ENCODE measurements at places on chromosomes 2 and 18.

GRCh38 chr18:34729264-34729663 lies 19.2 kb downstream of the DTNA start:
- no peak for DNase-seq

GRCh38 chr2:174607989-174608865 lies 10.6 kb upstream of the WIPF1 start:
- no peak for DNase-seq

GRCh38 chr2:191369034-191369433 lies 123.8 kb downstream of the MYO1B start:
- no peak for DNase-seq

DNA sequence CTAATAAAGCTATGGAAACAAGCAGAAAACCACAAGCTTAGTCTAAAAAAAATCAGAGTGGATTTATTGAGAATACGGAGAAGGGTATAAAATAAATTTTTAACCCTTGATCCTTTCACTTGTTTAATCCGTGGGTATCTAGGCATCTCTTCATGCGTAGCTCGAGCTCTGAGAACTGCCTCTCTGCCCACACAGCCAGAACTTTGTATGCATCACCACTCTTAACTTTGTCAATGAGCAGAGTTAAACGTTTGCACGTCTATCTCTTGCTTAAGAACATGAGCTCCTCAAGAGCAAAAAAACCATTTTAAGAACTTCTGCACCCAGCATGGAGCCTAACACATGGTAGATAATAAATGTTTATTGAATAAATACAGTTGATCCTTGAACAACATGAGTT lies 26.9 kb upstream of the TANK start:
- DNase-seq = no peak

- no peak for DNase-seq
Measured at GRCh38 chr2:231514951-231515297, 15.3 kb downstream of the NMUR1 start.

- no peak for DNase-seq
Measured at GRCh38 chr2:145961846-145962245, 1441.9 kb upstream of the ZEB2 start.

- no peak for DNase-seq
Measured at GRCh38 chr2:190467575-190468083, 59.5 kb downstream of the MFSD6 start.

- DNase-seq = no peak
Measured at GRCh38 chr2:84443477-84443876, 15.6 kb downstream of the SUCLG1 start.

DNA sequence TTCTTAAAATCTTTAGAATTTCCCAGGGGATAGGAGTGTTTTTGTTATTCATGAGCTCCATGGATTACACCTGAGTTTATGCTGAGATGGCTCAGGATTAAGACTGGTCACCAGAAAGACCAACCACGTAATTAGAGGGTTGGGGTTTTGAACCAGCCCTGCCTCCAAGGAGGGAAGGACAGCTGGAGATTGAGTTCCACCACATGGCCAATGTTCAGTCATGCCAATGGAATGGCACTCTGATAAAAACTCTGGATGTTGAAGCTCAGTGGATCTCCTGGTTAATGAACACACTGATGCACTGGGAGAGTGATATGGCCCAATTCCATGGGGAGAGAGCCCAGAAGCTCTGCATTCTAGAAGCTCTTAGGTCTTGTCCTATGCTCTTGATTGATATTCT lies 38.7 kb upstream of the PTPN4 start:
- DNase-seq = no peak

GRCh38 chr2:66790651-66791181 lies 355.8 kb downstream of the MEIS1 start:
- no peak for DNase-seq

GRCh38 chr18:3790703-3791102 lies 340.7 kb downstream of the TGIF1 start:
- DNase-seq = no peak

DNA sequence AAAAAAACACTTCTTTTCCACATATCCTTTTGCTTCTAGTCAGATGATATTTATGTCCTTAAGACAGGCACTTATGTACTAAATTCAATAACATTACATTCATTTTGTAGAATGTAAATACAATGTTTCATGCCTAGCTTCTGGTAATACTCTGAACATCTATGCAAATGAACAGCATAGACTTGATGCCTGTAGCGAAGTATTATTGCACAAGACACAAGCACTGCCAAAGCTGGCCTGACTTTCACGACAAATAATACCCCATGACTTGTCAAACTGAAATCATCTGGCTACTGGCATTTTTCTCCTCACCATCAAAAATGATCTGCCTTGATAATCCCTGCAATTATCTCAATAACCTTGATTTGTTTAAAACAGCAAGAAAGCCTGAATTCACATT lies 101.3 kb downstream of the L3MBTL4 start:
- DNase-seq = no peak

DNA sequence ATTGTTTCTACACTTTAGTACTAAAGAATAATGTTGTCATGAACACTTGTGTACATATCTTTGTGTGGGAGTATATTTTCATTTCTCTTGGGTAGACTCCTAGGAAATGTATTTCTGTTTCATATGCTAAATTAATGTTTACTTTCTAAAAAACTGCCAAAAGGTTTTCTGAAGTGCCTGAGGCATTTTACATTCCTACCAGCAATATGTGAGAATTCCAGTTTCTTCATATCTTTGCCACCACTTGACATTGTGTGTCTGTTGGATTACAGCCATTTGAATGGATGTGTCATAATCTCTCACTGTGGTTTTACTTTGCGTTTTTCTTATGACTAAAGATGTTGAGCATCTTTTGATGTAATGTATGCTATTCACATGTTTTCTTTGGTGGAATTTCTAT lies 428.2 kb upstream of the KCNH7 start:
- no peak for DNase-seq

GRCh38 chr2:8588831-8589191 lies 93.0 kb upstream of the ID2 start:
- no peak for DNase-seq

DNA sequence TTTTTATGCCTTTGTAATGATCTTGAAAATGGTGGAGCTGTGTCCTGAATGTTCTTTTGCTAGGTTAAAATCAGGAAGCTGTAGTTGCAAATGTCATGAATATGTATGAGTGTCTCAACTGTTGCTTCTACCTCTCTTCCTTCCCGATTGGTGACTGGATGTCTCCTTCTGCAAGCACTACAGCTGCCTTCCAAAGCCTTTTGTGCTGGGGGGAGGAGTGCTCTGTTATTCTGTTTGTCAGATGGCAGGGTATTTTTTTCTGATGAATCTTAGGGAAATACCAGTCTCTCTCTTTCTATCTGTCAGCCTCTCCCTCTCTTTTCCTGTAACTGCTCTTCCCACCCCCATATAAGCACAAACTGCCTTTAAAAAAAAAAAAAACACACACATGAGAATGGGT lies 1396.3 kb upstream of the CELF4 start:
- DNase-seq = no peak

DNA sequence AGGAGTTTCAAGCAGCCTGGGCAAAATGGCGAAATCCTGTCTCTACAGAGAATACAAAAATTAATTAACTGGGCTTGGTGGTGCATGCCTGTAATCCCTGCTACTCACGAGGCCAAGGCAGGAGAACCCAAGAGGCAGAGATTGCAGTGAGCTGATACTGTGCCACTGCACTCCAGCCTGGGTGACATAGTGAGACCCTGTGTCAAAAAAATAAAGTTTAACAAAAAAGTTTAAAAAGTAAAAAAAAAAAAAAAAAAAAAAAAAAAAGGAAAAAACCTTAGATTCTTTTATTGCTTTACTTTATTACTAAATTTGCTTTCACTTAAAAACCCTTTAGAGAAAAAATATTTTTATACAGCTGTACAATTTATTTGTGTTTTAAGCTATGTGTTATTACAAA lies 10.7 kb downstream of the CREB1 start:
- no peak for DNase-seq

DNA sequence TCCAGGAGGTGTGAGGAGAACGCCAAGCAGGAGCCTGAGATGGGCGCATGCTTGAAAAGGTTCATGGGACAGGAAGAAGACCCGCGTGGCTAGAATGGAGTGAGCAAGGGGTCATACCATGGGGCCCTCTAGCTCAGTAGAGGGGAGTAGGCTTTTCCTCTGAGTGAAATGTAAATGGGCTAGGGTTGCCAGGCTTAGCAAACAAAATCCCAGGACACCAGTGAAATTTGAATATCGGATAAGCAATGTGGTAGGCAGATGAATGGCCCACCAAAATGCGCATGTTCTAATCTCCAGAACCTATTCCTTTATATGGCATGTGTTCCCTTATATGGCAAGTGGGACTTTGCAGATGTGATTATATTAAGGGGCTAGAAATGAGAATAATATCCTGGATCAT lies 174.1 kb upstream of the CCDC68 start:
- no peak for DNase-seq

DNA sequence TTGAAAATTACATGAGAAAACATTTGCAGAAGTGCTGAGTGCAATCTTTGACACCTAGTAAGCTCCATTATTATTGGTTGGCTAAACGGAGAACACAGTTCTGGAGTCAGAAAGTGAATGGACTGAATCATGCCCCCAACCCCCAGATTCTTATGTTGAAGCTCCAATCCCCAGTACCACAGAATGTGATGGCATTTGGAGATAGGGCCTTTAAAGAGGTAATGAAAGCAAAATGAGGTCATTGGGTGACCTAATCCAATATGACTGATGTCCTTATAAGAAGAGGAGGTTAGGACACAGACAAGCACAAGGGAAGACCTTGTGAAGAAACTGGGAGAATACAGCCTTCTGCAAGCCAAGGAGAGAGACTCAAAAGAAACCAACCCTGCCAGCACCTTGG lies 200.9 kb upstream of the EPAS1 start:
- DNase-seq = no peak

GRCh38 chr18:44601447-44601846 lies 79.2 kb upstream of the SETBP1 start:
- DNase-seq = no peak

- DNase-seq = no peak
Measured at GRCh38 chr2:69020496-69021426, 7.8 kb downstream of the ANTXR1 start.

GRCh38 chr2:99864561-99865553 lies 277.5 kb downstream of the AFF3 start:
- DNase-seq = no peak

DNA sequence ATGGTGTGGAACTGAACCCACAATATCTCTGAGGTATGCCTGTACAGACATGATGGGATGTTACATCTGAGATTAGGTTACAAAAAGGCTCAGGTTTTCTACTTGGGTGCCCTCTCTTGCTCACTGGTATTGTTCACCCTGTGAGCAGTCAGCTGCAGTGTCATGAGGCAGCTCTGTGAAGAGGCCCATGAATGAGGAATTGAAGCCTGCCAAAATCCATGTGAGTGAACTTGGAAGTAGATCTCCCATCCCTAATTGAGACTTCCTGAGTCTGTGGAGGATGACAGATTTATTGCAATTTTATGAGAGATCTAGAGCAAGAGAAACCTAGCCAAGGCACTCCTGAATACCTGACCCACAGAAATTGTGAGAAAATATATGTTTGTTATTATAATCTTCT lies 404.9 kb upstream of the ZEB2 start:
- DNase-seq = no peak

GRCh38 chr2:193778293-193778692 lies 1583.6 kb upstream of the TMEFF2 start:
- no peak for DNase-seq

GRCh38 chr2:75390169-75390568 lies 170.6 kb downstream of the EVA1A start:
- no peak for DNase-seq

GRCh38 chr2:152319822-152320570 lies 15.0 kb upstream of the FMNL2 start:
- no peak for DNase-seq

DNA sequence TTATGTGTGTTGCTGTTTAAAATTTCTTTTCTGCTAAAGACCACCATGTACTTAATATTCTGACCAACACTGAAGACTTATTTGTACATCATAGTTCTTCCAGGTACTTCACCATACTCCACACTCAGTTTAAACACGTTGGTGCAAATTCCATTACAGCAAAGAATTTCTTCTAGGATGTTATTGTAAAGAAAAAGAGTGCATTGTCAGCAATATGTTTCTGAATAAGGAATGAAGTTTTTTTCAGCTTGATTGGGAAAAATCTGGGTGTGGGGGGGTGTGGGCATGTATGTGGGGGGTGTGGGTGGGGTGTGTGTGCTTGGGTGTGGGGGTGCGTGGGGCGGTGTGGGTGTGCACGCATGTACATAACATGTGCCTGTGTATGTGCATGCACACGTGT lies 164.1 kb downstream of the PTGR3 start:
- DNase-seq = no peak

DNA sequence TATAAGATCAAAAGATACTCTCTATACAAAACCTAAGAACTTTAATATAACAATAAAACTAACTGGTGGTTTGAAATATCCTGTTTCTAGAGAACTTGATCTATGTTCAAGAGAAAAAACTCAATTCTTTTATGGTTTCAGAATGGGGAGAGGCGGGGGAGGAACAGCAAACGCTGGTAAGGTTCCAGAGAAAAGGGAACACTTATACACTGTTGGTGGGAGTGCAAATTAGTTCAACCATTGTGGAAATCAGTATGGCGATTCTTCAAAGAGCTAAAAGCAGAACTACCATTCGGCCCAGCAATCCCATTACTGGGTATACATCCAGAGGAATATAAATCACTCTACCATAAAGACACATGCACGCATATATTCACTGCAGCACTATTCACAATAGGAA lies 17.2 kb downstream of the FAM98A start:
- no peak for DNase-seq

GRCh38 chr18:28408528-28408927 lies 231.6 kb upstream of the CDH2 start:
- DNase-seq = no peak

DNA sequence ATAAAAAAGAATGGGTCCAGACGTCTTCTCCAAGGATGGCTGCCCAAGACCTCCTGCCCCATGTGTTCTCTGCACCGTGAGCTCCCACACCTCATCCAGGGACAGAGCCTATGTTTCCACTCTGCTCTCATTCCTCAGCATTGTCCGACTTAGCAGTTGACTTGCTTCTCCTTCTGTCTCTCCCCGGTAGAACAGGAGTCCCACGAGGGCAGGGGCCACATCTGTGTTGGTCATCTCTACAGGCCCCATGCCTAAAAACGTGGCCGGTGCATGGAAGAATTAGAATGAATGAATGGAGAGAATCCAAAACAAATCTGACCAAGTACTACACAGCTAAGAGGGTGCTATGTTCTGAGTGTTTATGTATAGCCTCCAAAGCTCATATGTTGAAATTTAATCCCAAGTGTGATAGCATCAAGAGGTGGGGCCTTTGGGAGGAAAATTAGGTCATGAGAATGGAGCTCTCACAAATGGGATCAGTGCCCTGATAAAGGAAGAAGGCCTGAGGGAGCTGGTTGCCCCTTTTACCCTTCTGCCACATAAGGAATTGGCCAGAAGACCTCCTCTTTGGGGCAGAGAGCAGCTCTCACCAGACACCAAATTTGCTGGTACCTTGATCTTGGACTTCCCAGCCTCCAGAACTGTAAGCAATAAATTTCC lies 55.9 kb downstream of the FAM178B start:
- no peak for DNase-seq

DNA sequence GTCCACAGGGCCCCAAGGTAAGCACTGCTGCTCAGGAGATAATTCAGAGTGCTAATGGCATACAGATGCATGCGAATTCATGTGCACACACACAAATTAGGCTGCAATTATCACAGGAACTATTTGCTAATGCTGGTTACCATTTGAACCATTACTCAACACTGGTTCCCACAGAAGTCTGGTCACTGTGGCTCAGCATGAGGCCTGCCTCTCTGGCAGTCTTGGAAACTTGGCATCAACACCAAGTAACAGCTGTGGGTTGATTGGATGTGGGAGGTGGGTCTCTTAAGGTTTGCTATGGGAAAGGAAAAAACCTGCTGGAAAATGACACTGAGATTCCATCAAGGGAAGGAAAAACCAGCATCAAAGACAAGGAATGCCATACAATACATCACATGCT lies 105.0 kb downstream of the CELF4 start:
- DNase-seq = no peak
